Uterus (tissue), 4 donors: ENCODE measurements at places on chromosomes 11 and 22. TPM values are rescaled to one million over a fixed set of nuclear protein-coding genes. Genes with fewer than 3 reads are reported as not detected.

GRCh38 chr11:102495161-102496042, 35.1 kb downstream of the MMP7 start:
- H3K27ac ChIP-seq: peak overlapping the region; percentile 36
- peak; percentile 59 for DNase-seq
- no peak overlapping the region for H3K4me3 ChIP-seq
- H3K27me3 ChIP-seq: no peaks in the 10 kb centered on the region
- no peaks in the 10 kb centered on the region for H3K4me1 ChIP-seq
- H3K36me3 ChIP-seq: no peaks in the 10 kb centered on the region

SHANK2 gene
- total RNA-seq: 1.1 TPM

KDM4E gene
- total RNA-seq: not detected

OR10A3 gene
- not detected for total RNA-seq

OR2D2 gene
- not detected for total RNA-seq

- no peak overlapping the region for H3K27ac ChIP-seq
- no peaks in the 10 kb centered on the region for H3K4me1 ChIP-seq
- no peaks in the 10 kb centered on the region for H3K36me3 ChIP-seq
- no peaks in the 10 kb centered on the region for H3K27me3 ChIP-seq
- H3K4me3 ChIP-seq: no peak overlapping the region
These were observed 217.7 kb upstream of the KIRREL3 start for GRCh38 chr11:127218275-127218608.

GRCh38 chr22:42180349-42180842, 49.8 kb upstream of the CYP2D6 start:
- H3K36me3 ChIP-seq: no peaks in the 10 kb centered on the region
- peak overlapping the region; percentile 86 for H3K27ac ChIP-seq
- no peak overlapping the region for H3K4me3 ChIP-seq
- H3K27me3 ChIP-seq: no peaks in the 10 kb centered on the region
- no peaks in the 10 kb centered on the region for H3K4me1 ChIP-seq
- peak; percentile 78 for DNase-seq

TMEM184B gene
- 70.4 TPM for total RNA-seq

DNA sequence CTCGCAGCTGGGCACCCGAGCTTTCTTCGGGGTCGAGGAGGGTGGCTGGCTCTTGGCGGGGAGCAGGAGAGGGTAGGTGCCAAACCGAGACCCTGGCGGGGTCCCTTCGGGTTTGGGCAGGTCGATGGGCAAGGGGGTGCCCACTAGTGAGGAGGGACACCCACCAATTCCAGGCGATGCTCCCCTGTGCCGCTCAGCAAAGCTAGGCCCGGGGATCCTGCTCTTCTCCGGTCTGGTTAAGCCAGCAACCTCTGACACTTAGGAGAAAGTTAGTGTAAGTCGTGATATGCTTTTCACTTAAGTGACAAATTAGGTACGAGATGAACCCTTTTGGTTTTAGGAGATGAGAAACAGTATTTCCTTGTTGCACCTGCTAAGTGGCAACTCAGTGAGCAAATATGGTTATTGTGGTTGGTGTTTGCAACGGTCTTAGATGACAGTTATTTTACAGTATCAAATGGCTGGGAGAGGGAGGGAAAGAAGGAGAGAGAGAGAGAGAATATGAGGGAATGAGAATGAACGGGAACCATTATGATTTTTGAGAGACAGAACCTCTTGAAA, 565 bp downstream of the NUCB2 start:
- H3K4me3 ChIP-seq: peak overlapping the region; percentile 64
- peak overlapping the region; percentile 90 for H3K27ac ChIP-seq
- DNase-seq: no peak
- no peaks in the 10 kb centered on the region for H3K27me3 ChIP-seq
- no peaks in the 10 kb centered on the region for H3K4me1 ChIP-seq
- H3K36me3 ChIP-seq: no peaks in the 10 kb centered on the region

DNA sequence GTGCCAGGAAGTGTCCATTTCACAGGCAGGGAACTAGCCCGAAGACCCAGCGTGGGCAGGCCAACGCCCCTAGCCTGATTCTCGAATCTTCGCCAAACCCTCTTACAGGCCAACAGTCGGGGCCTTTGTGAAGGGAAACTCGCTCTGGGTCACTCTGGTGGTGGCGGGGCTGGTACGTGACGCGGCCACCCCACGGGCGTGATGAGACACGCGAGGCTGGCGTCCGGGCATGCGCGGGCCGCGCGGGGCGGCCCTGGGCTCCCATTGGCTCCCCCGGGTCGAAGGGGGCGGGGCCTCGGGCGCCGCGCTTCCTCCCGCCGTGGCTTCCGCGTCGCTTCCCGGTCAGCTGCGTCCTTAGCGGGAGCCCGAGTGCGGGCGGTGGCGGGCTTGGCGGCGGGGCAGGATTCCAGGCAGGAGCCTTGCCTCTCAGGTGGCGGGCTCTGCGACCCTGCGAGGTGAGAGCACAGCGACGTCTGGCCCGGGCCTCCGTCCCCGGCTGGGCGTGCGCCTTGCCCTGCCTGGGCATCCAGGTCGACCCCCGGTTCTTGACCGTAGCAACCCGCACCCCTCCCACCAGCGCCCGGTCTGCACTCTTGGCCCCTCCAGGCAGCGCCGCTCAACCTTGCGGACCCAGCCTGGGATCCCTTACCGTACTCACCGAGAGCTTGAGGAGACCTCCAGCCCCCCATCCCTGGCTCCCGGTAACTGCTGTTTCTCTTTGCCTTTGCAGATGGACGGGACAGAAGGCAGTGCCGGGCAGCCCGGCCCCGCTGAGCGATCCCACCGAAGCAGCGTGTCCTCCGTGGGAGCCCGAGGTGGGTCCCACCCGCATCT, at the start of gene FRMD8:
Gene FRMD8, plus strand, starts transcription at position 331 of the 834 bp plus-strand sequence. Its CDS starts 400 bp downstream, at position 731.
- H3K36me3 ChIP-seq: no peaks in the 10 kb centered on the region
- H3K27ac ChIP-seq: peak within 1 kb of the TSS; percentile 97
- peak; percentile 93 for DNase-seq
- no peaks in the 10 kb centered on the region for H3K27me3 ChIP-seq
- peaks cover 10% of the 10 kb centered on the region for H3K4me1 ChIP-seq
- peak within 1 kb of the TSS; percentile 67 for H3K4me3 ChIP-seq

GRCh38 chr11:8252388-8252787, 11.3 kb downstream of the LMO1 start:
- H3K4me1 ChIP-seq: no peaks in the 10 kb centered on the region
- DNase-seq: peak; percentile 2
- no peak overlapping the region for H3K27ac ChIP-seq
- no peaks in the 10 kb centered on the region for H3K27me3 ChIP-seq

- H3K27ac ChIP-seq: no peak overlapping the region
- DNase-seq: no peak
- H3K4me1 ChIP-seq: no peaks in the 10 kb centered on the region
- H3K4me3 ChIP-seq: no peak overlapping the region
- no peaks in the 10 kb centered on the region for H3K36me3 ChIP-seq
These were observed 98.1 kb downstream of the ATXN10 start for GRCh38 chr22:45769569-45770210.

- no peaks in the 10 kb centered on the region for H3K4me1 ChIP-seq
- H3K36me3 ChIP-seq: no peaks in the 10 kb centered on the region
- no peak for DNase-seq
- H3K27ac ChIP-seq: no peak overlapping the region
- H3K27me3 ChIP-seq: no peaks in the 10 kb centered on the region
These were observed 333.2 kb upstream of the CHORDC1 start for GRCh38 chr11:90556026-90556425.

- no peaks in the 10 kb centered on the region for H3K36me3 ChIP-seq
- H3K27me3 ChIP-seq: no peaks in the 10 kb centered on the region
- no peak overlapping the region for H3K27ac ChIP-seq
- H3K4me1 ChIP-seq: no peaks in the 10 kb centered on the region
These were observed 9.8 kb upstream of the ASCL2 start for GRCh38 chr11:2280208-2280607.

GRCh38 chr22:22469527-22469926, 39.0 kb downstream of the ZNF280B start:
- no peaks in the 10 kb centered on the region for H3K27me3 ChIP-seq
- DNase-seq: no peak
- H3K36me3 ChIP-seq: no peaks in the 10 kb centered on the region
- no peak overlapping the region for H3K4me3 ChIP-seq
- H3K4me1 ChIP-seq: no peaks in the 10 kb centered on the region
